ENCODE measurements at places on chromosomes 7 and 10. TPM values are rescaled to one million over a fixed set of nuclear protein-coding genes. Genes with fewer than 3 reads are reported as not detected.

DNA sequence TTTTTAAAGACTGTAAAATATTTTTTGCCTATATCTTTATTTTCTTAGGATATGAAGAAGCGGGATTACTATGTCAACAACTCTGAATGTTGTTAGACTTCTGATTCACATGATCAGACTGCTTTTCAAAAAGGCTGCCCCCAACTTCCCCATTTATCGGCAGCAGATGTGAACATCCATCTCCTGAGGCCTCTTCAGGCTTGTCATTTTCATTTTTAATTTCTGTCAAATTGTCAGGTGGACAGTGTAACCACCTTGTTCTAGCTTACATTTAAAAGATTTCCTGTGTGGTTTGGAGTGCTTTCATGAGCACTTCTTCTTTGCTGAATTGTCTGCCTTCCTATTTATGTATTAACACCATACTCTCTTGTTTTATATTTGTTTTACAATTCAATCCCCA lies 78.8 kb upstream of the GSDME start:
- no peak overlapping the region for H3K27ac ChIP-seq
- H3K36me3 ChIP-seq = peaks cover 22% of the 10 kb centered on the region
- H3K4me3 ChIP-seq = no peak overlapping the region
- peaks cover 14% of the 10 kb centered on the region for H3K4me1 ChIP-seq

GDF10 gene
- total RNA-seq = 0.22 TPM

DNA sequence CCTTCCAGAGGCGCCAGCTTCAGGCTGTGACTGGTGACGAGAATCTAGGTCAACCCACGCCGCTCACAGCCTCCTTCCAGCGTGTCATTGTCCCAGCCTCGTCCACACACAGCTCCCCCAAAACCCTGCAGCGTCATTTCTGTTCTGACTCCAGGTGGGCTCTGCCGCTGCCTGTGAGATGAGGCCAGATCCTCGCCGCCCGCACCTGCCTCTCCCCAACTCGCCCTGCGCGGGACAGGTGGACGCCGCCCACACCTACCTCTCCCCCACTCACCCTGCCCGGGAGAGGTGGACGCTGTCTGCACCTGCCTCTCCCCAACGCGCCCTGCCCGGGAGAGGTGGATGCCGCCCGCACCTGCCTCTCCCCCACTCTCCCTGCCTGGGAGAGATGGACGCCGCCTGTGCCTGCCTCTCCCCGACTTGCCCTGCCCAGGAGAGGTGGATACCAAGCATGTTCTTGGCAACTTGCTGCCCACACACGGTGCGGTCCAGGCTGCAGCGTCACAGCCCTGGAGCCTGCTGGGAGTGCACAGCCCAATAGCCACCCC lies 32.0 kb upstream of the CFAP46 start:
- H3K27me3 ChIP-seq = no peaks in the 10 kb centered on the region
- no peak overlapping the region for H3K27ac ChIP-seq
- H3K4me3 ChIP-seq = no peak overlapping the region
- H3K36me3 ChIP-seq = no peaks in the 10 kb centered on the region
- DNase-seq = no peak

- H3K27ac ChIP-seq = no peak overlapping the region
- H3K4me1 ChIP-seq = no peaks in the 10 kb centered on the region
- no peak overlapping the region for H3K4me3 ChIP-seq
- no peak for DNase-seq
- H3K36me3 ChIP-seq = no peaks in the 10 kb centered on the region
Observed at GRCh38 chr10:128694851-128695725, 568.9 kb upstream of the MKI67 start.

DNA sequence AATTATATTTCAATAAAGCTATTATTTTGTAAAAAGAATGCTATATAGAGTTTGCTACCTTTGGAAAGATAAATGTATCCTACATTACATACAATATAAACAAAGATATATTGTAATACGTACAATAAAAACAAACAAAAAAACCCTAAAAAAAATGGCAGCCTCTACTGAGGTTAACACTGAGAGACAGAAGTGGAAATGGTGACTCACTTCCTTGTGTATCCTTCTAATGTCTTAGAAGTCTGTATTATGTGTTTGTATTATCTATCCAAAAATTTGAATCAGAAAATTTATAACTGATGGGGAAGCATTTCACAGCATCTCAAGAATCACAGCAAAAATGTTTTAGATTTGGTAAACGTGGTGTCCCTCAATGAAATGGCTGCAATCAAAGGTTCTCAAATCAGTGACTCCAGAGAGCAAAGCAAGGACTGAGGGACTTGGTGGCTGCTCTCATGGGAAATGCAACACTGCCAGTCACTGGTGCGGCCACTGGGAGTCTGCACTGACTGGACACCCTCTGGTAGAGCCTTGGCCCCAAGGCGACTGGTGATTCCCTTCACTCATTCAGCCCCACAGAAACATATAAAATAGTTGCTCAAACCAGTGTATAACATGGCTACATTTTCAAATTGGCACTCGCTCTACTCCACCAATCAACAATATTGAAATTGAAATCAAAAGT lies 53.8 kb downstream of the PANK1 start:
- DNase-seq = no peak
- H3K36me3 ChIP-seq = no peaks in the 10 kb centered on the region
- H3K27ac ChIP-seq = no peak overlapping the region

CDH23 gene
- 5.2 TPM for total RNA-seq

TAS2R39 gene
- not detected for total RNA-seq

AKR1C1 gene
- 2.6 TPM for total RNA-seq

DNA sequence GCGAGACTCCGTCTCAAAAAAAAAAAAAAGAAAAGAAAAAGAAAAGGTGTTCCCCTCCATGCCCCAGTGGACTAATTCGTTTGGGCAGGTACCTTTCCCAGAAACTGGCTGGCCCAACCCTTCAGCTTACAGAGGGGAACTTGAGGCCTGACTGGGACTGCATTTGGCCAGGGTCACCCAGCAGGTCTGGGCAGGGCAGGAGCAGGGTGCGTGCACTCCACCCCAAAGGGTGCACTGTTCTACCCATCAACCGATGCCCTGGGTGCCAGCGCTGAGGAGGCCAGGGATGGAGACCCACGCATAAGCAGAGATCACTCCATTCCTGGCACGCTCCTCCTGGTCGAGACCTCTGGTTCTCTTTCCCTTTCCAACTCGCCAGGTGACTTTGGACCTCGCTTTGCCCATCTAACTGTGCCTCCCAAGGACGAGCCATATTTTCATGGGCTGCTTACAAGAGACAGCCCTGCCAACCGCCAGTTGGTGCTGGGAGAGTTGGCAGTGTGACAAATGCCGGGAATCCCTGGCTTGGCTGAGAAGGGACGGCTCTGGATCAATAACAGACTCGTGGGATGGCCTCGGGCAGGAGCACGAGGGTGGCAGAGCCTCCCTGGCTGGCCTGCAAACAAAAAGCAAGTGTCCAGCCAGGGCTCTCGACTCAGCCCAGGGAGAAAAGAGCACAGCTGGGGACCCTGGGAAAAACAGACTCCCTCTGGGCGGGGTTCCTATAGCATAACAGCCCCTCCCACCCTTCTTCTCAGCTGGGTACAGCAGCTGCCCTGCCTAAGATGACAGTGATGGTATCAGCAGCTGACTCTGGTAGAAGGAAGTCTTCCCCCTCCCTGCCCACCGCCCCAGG lies 7.9 kb downstream of the HSPB1 start:
- H3K36me3 ChIP-seq = no peaks in the 10 kb centered on the region
- no peaks in the 10 kb centered on the region for H3K27me3 ChIP-seq
- H3K4me1 ChIP-seq = peaks cover 9% of the 10 kb centered on the region
- DNase-seq = no peak
- no peak overlapping the region for H3K4me3 ChIP-seq
- no peak overlapping the region for H3K27ac ChIP-seq

DNA sequence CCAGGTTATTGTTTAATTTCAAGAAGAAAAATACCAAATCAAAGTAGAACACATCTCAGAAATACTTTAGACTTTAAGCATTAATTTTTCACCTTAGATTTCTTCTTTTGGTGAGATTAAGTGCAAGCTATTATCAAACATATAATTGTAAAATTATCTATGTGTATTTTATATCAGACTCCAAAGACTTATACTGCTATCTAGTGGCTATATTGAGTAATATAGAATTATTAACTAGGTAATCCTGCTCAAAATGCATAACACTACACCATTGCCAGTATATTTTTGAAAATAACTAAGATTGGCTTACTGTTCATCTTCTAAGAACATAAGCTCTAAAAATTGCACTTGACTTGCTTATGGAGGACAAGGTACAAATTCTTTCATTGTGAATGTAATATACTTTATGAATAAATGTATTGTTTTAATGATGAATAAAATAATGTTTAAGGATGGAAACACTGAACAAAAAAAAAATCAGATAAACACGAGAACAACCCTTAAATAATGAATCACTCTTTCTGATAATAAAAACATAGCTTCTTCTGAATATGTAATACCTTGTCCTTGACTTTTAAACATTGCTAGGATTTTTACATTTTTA lies 86.7 kb upstream of the GNAI1 start:
- no peak overlapping the region for H3K4me3 ChIP-seq
- no peaks in the 10 kb centered on the region for H3K4me1 ChIP-seq
- no peak overlapping the region for H3K27ac ChIP-seq
- no peaks in the 10 kb centered on the region for H3K27me3 ChIP-seq
- DNase-seq = no peak

GRCh38 chr10:88245974-88246511 lies 337.1 kb downstream of the RNLS start:
- DNase-seq = no peak
- peaks cover 3% of the 10 kb centered on the region for H3K4me1 ChIP-seq
- no peaks in the 10 kb centered on the region for H3K27me3 ChIP-seq

DNA sequence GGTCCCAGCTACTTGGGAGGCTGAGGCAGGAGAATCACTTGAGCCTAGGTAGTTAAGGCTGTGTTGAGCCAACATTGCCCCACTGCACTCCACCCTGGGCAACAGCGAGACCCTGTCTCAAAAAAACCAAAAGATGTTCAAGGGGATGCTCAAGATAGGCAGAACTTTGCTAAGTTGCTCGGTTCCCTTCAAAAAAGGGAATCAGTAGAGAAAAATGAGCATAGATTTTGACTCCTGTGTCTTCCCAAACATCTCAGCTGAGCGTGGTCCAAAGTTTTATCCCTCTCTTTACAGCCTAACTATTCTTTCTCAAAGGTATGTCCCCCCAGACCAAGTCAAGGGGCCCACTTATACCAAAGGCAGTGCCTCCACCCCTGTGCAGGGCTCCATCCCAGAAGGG lies 14.0 kb downstream of the AGFG2 start:
- peaks cover 67% of the 10 kb centered on the region for H3K36me3 ChIP-seq
- H3K27ac ChIP-seq = no peak overlapping the region
- no peak overlapping the region for H3K4me3 ChIP-seq
- DNase-seq = no peak
- peaks cover 34% of the 10 kb centered on the region for H3K4me1 ChIP-seq

GRCh38 chr10:121577568-121577967 lies 20.7 kb downstream of the FGFR2 start:
- no peak overlapping the region for H3K4me3 ChIP-seq
- DNase-seq = no peak
- H3K4me1 ChIP-seq = no peaks in the 10 kb centered on the region
- H3K27ac ChIP-seq = no peak overlapping the region

- no peaks in the 10 kb centered on the region for H3K27me3 ChIP-seq
- DNase-seq = no peak
- H3K4me3 ChIP-seq = no peak overlapping the region
- no peaks in the 10 kb centered on the region for H3K36me3 ChIP-seq
- H3K4me1 ChIP-seq = no peaks in the 10 kb centered on the region
Observed at GRCh38 chr7:91031757-91032156, 232.5 kb upstream of the FZD1 start.

DNA sequence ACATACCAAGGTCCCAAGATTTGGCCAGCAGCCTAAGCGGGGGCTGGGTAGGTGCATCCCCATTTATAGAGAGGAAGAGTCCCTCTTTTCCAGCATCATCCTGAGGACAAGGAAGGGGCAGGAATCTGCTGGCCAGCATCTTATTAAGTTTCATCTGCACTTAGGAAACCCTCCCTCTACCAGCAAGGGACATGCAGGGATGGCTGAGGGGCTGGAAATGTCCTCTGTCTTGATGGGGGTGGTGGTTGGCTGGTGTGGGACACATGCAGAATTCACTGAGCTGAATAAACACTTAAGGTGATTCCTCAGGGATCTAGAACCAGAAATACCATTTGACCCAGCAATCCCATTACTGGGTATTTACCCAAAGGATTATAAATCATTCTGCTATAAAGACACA lies 42.1 kb downstream of the NOD1 start:
- DNase-seq = no peak
- H3K27ac ChIP-seq = no peak overlapping the region
- H3K27me3 ChIP-seq = no peaks in the 10 kb centered on the region
- no peaks in the 10 kb centered on the region for H3K4me1 ChIP-seq

GRCh38 chr10:122559228-122559627 lies 1.3 kb upstream of the DMBT1 start:
- H3K27ac ChIP-seq = no peak overlapping the region
- no peaks in the 10 kb centered on the region for H3K36me3 ChIP-seq
- H3K27me3 ChIP-seq = peaks cover 1% of the 10 kb centered on the region

- H3K36me3 ChIP-seq = peaks cover 2% of the 10 kb centered on the region
- H3K27ac ChIP-seq = no peak overlapping the region
- H3K4me3 ChIP-seq = no peak overlapping the region
- H3K4me1 ChIP-seq = no peaks in the 10 kb centered on the region
- no peaks in the 10 kb centered on the region for H3K27me3 ChIP-seq
Observed at GRCh38 chr7:139871820-139872219, 42.8 kb downstream of the TBXAS1 start.

TMEM176A gene
- not detected for total RNA-seq

DNA sequence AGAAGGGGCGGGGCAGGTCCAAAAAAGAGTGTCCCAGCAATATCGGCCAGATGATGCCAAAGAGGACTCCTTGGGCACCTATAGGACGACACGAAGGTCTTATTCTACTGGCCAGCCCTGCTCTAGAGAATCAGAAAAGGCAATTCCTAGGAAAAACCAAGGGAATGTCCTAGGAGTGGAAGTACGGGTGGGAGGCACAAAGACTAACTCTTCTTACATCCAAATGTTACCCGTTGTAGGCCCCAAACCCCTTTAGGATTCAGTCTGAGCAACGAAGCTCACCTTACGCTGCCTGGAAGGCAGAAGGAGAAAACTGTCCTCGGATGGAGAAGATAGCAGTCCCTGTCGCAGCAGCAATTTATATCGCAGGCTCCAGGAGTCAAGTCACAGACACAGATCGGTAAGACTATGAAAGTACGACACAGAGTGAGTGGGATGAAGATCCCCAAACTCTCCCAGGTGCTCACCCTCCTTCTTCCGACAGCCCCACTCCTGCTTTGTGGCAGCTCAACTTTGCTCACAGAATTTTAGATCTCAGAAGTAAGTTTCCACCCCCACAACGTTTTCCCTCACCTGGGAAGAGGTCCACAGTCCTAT lies 558 bp downstream of the TCTN3 start:
- H3K36me3 ChIP-seq = peaks cover 20% of the 10 kb centered on the region
- peak overlapping the region; percentile 68 for H3K4me3 ChIP-seq
- no peak for DNase-seq
- no peaks in the 10 kb centered on the region for H3K27me3 ChIP-seq

DNA sequence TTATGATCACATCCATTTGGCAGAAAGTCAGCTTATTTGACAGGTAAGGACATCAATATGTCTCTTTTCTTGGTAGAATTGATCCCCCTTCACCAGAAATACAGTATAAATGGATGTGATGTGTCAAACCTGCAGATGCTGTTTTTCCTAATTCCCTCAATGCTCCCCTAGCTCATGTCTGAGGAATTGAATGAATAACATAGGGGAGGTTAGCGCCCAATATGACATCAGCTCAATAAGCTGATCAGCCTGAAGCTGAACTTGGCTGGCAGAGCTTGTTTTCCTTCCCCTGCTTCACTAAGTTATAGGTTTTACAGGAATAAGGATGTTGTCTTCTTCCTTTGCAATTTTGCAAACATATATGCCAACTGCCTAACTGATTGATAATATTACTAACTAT lies 132.5 kb downstream of the REEP3 start:
- DNase-seq = no peak
- no peaks in the 10 kb centered on the region for H3K4me1 ChIP-seq
- no peak overlapping the region for H3K4me3 ChIP-seq
- H3K27ac ChIP-seq = no peak overlapping the region
- no peaks in the 10 kb centered on the region for H3K36me3 ChIP-seq

GLI3 gene
- total RNA-seq = 0.36 TPM

All from CD4-positive, alpha-beta T cell (primary cell).